ENCODE measurements at places on chromosomes 7 and 10.

DNA sequence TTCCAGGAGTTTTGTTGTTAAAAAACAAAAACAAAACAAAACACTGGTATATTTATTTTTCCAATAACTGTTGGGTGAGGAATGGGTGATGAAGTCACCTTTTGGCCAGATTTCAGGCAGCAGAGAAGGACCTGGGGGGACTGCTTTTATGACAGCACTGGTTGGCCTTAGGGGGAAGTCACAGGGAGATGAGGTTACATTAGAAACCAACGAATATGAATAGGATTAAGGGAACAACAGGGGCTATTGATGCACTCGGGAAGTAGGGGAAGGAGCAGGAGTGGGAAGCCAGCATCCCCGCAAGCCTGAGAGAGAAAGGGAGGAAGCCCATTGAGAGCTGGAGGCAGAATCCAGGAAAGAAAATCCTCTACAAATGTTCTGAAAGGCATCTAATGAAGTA, 958.4 kb downstream of the TYW1 start:
- no peak for DNase-seq

DNA sequence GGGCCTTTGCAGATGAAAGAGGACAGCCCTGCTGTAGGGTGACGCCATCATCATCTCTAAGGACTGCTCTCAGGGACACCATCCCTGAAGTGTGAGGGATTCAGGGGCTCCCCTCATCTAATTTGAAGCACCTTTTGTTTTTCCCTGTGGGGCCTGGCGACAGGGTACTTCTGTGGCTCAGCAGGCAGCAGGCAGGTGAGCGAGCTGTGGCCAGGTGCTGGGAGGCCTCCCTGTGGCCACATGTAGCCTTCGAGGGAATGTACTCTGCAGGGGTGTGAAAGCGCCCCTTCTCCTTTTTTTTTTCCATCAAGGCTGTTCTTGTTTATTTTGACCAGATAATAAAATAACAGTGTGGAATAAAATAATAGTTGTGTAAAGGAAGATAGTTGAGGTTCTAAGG, 118.2 kb upstream of the DPP6 start:
- DNase-seq: no peak

DNA sequence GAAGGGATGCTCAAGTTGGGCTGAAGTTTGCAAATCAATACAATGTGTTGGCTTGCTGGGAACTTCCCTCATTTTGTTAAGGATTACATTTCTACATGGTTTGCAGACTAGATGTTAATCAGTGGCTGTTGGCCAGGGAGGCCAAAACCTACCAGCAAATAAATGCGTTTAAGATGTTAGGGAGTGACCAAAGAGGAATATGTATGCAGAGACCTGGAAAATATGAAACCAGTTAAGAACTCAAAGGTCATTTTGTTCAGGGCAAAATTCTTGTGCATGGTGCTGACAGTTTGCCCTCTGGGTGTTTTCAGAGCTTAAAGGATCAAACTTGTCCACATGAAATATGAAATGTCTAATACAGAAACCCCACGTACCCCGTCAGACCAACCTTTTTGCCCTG, 30.3 kb downstream of the GATA3 start:
- no peak for DNase-seq

GRCh38 chr7:80499350-80499953, 12.4 kb downstream of the GNAT3 start:
- no peak for DNase-seq

GRCh38 chr7:24102988-24103387, 181.0 kb upstream of the NPY start:
- DNase-seq: no peak
